ENCODE measurements at places on chromosomes 5 and 9. TPM values are rescaled to one million over a fixed set of nuclear protein-coding genes. Genes with fewer than 3 reads are reported as not detected.

- DNase-seq = no peak
Measured at GRCh38 chr5:148910216-148910615, 83.8 kb downstream of the ADRB2 start.

The PPIP5K2 gene
- total RNA-seq = 134 TPM

The RANBP17 gene
- 25.7 TPM for total RNA-seq

The KIAA0825 gene
- 1.2 TPM for total RNA-seq

DNA sequence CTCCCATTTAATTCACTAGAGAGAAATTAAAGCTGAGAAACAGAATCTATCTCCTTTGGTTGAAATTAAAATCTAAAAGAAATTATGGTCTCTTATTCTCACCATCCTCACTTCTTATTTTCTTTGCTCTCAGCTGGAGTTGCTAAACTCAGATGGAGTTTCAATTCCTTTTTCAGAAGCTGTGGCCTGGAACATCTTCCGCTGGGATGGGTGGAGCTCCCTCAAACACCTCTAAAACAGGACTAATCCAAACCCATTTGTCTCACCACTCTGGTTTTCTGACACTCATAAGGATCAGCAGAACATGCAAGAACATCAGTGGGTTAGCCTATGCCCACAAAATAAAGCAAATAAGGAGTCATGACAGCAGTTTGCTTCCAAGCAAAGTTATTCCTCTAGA, 39.6 kb upstream of the CEP78 start:
- no peak for DNase-seq

- DNase-seq = no peak
Measured at GRCh38 chr5:135669416-135669815, 90.6 kb upstream of the CXCL14 start.

- DNase-seq = no peak
Measured at GRCh38 chr5:33312571-33313549, 127.9 kb upstream of the TARS1 start.

The WHRN gene
- total RNA-seq = 3.2 TPM

The PPP2R2B gene
- 11.4 TPM for total RNA-seq

The SLC36A2 gene
- total RNA-seq = not detected

DNA sequence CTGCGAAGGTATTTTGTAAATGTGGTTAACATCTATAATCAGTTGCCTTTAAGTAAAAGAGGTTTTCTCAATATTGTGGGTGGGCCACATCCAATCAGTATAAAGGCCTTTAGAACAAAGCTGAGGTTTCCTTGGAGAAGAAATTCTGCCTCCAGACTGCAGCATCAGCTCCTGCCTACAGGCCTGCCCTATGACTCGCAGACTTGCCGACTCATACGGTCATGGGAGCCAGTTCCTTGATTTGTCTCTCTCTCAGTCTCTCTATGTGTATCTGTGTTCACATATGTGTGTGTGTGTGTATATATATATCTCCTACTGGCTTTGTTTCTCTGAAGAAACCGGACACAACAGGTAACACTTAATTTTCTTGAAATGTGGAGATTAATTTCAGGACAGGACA, 45.3 kb downstream of the SLC36A1 start:
- DNase-seq = no peak

The TUSC1 gene
- total RNA-seq = 7.4 TPM

GRCh38 chr5:180605554-180606214, 14.4 kb upstream of the SCGB3A1 start:
- DNase-seq = peak; percentile 67

- DNase-seq = no peak
Measured at GRCh38 chr9:114461468-114461867, 43.8 kb downstream of the WHRN start.

DNA sequence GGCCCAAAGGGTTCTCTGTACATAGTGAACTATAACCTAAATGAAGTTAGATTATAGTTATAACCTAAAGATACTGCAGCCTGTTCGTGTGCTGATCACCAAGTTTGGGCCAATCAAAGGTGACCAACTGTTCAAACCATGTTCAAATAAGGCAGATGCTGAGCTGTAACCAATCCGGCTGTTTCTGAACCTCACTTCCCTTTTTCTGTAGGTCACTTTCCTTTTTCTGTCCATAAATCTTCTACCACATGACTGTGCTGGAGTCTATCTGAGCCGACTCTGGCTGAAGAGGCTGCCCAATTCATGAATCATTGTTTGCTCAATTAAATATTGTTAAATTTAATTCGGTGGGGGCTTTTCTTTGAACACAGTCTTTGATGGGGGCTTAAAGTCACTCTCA, 1920.2 kb downstream of the MAT2B start:
- DNase-seq = no peak

DNA sequence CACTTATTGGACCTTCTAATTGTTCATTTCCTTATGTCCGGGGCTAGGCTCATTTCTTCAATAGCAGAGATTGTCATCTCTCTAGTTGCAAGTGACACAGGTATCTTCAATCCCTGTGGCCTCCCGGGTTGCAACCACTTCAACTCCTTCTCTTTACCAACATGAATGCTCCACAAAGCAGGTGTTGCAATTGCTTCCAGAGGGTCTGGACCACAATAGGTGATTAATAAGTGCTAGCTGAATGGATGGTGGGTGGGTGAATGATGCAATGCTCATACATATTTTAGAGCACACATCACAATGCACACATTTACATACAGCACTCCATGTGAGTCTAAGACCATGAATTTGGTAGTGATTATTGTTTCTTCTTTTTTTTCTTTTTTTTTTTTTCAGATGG, 2.6 kb downstream of the CEMIP2 start:
- DNase-seq = no peak

The CD72 gene
- total RNA-seq = 4.9 TPM
